ENCODE measurements at places on chromosomes 1 and 21.

GRCh38 chr1:182752077-182752988 is 37.2 kb upstream of the NPL start:
- no peak for DNase-seq

DNA sequence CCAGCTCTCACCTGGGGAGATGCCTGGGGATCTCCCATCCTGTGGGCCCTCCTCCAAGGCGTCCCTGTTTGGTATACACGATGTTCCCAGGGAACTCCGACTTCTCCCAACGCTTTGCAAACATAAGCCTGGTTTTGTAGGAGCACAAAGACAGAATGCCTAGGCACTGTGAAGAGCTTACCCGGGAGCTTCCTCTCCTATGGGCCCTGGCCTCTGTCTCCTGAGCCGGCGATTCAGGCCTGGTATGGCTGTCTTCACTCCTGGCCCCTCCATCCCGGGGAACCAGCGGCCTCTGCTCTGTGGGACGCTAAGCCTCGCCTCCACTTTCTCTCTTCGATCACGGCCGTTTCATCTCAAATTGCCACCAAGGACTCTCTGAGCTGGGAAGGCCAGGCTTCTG is 59.6 kb upstream of the ACTRT2 start:
- DNase-seq, result no peak

DNA sequence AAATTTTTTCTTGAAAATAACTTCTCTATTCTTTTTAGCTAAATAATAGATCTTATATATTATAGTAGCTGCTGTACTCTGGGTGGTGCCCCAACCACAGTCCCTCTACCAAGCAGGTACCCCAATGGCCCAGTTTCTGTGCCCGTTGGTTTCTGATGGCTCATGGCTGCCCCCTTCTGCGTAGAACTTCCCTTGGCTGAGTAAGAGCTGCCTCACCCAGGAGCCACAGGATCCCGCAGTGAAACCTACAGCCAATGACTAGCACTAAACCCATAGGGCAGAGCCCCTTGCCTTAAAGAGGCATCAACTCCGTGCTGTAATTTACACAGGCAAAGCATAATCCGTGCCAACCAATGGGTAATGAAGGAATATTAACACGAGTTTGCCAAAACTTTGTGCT is 247.5 kb downstream of the USH2A start:
- DNase-seq, result no peak

GRCh38 chr1:201039418-201039817 is 15.9 kb upstream of the KIF21B start:
- DNase-seq, result no peak

- DNase-seq, result no peak
These were observed 43.5 kb upstream of the SDC3 start for GRCh38 chr1:30952098-30952497.

- no peak for DNase-seq
These were observed 167.3 kb downstream of the PDE4B start for GRCh38 chr1:65959896-65960567.

DNA sequence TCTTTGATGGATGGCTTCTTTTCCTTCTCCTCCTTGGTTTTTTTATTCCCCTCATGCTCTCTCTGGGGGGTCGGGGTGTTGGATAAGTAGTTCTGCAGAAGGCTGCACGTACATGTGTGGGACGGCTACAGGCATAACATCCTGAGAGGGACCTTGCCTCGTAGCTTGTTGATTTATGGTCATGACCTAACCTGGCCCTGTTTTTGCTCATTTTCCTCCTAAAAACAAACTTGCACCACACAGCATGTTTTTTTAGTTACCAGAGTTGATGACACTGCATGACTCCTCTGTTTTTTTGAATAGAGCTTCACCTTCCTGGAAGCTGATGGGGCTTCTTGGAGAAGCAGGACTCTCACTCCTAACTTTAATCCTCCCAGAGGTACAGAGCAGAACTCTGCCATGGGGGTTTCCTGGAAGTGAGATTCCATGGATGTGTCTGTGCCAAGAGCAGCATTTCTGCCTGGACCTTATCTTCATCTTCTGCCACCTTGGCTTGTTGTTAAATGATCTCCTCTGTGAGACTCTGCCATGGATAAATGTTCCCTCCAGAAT is 114.7 kb downstream of the PAPPA2 start:
- no peak for DNase-seq

DNA sequence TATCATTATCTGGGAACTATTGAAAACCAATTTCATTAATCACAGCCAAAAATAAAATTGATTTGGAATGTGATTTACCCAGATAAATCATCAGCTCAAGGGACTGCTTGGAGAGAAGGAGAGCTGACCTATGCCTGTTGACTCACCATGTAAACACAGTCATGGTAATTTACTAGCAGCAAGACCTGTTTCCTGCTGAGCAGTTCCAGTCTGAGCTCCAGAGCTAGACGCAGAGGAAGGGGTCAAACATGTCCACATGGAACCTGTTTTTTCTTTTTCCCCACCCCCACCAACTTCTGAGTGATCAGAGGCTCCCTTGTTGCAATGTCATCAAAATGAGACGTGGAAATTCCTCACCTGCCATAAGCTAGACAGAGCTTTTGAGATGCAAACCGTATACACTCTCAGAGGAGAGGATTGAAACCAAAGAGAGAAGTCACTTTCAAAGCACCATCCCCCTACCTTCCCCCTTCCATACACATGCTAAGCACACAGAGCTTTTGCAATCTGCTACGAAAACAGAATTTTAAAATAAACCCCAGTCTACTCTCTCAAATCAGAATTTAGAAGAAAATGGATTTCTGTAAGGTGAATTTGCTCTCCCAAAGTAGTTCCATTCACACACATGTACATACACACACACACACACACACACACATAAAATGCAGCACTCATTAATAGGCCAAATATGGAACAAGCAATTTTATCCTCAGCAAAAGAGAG is 55.9 kb upstream of the PTGFRN start:
- DNase-seq, result no peak

DNA sequence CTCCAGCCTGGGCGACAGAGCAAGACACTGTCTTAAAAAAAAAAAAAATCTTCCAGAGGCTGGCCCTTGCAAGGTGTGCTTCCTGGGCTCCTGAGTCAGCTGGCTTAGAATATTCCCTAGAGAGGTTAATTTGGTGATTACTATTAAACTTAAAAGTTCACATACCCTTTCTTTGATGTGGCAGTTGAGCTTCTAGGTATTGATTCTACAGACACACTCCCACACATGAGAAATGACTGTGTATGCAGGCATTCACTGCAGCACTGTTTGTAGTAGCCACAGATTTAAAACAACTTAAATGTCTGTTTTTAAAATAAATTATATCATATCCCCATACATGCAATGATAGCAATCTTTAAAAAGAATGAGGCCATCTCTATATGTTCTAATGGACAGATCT is 93.4 kb downstream of the GDAP2 start:
- DNase-seq, result no peak

GRCh38 chr1:155957411-155957915 is 16.0 kb downstream of the RXFP4 start:
- no peak for DNase-seq

DNA sequence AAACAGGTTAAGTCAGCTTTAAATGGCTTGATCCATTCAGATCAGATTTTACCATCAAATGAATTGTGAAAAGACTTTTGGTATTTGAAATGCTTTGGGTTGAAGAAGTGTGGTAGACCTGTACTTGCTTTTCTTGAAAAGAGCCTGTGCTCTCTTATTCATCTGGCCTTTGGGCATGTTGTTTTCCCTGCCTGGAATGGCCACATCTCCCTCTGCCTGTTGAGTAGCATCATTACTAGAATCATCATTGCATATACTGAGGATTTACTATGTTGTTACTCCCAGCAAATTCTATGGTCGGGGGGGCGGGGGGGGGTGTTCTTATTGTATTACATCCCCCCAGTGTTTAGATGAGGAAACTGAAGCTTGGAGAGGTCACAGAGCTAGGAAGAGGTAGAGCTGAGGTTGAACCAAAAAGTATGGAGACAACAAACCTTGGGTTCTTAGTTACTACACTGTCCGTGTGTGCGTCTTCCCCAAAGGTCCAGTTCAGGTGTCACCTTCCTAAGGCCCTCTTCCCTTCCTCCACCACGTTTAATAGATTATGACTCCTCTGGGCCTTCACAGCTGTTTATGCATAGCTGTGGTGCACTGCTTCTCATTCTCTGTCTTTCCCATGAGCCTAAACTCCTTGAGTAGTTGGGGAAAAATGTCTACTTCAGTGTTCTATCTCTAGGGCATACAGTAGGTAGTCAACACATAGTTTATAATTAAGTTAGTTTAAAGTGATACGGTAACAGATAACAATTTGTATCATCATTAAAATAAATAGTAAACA is 246.4 kb upstream of the HOOK1 start:
- no peak for DNase-seq

GRCh38 chr1:222828939-222829338 is 14.1 kb downstream of the DISP1 start:
- DNase-seq, result no peak

DNA sequence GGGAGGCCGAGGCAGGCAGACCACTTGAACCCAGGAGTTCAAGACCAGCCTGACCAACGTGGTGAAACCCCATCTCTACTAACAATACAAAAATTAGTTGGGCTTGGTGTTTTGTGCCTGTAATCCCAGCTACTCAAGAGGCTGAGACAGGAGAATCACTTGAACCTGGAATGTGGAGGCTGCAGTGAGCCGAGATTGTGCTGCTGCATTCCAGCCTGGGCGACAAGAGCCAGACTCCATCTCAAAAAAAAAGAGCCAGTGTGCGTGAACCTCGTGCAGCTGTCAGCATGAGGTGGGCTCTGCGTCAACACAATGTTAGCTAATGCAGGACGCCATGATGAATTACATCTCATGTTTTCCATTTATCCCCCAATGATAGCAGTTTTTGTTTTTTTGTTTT is 110.7 kb upstream of the SLC45A1 start:
- DNase-seq, result no peak

GRCh38 chr1:78871249-78871648 is 135.3 kb downstream of the ADGRL4 start:
- no peak for DNase-seq

GRCh38 chr1:240285540-240285939 is 193.9 kb downstream of the FMN2 start:
- DNase-seq, result no peak

DNA sequence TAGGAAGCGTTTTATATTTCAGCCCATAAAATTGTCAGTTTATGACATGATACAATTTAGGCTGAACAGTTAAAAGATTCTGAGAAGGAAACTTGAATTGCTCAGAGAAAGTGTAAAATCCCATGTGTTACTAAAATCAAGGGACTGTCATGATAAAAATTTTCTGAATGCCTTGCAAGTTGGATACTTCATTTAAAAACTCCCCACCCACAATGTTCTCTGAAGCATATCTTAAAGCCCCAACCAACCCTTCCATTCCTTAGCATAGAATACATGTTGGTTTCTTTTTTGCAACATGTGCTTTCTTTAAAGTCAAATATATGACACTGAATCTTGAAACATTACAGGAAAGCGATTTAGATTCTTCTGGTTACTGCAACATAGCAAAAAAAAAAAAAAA is 97.4 kb downstream of the MRPL39 start:
- DNase-seq, result no peak

- no peak for DNase-seq
These were observed 13.5 kb upstream of the MYOM3 start for GRCh38 chr1:24125456-24125855.

DNA sequence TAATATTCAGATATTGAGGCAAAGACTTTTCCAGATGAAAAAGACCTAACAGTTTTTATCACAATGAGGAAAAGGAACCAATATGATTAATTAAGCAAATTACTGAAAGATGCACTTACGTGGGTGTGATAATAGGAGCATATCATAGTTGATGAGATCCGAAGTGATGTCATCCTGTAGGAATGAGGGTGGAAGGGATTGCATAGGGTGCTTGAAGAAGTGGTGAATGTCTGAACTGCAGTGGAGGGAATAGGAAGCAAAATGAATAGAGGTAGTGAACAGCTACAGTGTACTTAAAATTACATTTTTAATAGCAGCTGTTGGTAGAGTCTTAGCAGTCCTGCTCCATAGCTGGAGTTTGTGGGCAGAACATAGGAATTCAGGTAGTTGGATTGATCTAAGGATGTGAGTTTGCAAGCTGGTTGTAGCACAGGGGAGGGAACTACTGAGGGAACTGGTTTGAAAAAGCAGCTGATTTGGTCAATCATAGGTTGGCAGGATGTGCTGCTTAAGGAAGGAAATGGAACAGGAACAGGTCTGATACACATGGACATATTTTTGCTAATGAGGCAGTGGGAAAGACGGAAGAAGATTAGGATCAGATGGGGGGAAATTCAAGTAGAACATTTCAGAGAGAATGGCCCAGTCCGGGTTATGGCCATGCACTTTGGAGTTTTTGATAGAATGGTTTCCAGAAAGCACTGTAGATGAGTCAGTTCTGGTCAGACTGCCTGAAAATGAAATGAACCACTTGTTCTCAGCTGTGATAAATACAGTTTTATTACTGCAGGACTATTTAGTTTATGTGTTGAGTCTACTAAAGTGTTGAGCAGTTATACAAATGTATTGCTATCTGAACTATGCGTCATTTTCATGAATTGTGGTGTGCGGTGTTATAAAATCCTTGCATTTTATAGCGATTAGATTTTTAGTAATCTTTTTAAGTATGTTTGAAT is 155.8 kb downstream of the RYR2 start:
- DNase-seq, result no peak

- DNase-seq, result no peak
These were observed 2.0 kb downstream of the EPHB2 start for GRCh38 chr1:22712502-22713271.
